ENCODE measurements at places on chromosomes 13 and 19.

DNA sequence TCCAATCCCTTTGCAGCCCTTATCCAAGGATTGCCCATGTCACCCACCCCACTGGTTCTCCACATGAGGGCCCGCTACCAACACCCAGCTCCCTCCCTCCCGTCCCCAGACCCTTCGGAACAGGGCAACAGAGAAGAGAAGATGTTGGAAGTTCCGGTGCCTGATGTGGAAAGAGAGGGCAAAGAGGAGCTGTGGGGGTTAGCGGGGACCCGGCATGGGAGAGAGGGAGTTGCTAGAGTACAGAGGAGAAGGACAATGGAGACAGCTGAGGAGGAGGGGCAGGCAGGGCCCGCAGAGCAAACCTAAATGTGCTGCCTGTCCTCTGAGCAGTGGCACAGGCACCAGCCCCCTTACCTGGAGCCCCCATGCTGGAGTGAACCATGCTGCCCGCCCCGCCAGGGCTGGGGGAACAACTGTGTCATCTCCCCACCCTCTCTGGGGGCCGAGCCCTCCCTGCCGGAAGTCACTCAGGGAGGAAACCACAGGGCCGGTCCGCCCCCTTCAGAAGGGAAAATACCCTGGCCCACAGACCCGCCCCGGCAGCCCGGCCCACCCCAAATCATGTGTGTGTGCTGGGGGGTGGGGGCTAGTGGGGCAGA is at the start of gene POU2F2:
Gene POU2F2, minus strand, starts transcription at position 417 of the 599 bp plus-strand sequence. Its CDS starts 35 bp downstream, at position 382.
- DNase-seq: peak; percentile 87

DNA sequence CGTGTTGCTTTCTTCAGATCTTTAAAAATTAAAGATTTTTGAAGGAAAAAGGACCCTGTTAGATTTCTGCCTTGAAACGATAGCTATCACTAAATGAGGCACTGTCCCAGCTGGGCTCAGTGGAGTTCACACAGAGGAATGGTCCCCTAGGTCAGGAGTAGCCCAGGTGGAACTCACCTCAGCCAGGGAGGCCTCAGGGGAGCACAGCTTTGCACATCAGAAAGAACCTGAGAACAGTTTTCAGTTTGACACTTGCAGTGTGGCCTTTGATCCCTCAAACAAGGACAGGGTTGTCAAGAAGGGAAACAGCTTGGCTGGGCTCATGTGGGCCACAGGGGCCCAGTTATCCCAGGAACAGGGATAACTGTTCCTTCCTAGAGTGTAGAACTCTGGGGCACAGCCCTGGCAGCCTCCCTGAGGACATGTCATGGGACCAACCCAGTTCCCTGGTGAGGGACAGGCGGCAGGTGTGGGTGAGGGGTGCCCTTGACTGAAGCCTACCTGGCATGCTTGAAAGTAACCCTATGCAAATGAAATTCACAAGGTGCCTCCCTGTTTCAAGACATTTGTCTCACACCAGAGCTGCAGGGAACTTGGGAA is 59.4 kb downstream of the CHST8 start:
- no peak for DNase-seq

- no peak for DNase-seq
Observed at GRCh38 chr13:75790198-75790970, 154.3 kb downstream of the LMO7 start.

GRCh38 chr13:66689628-66690027 is 540.5 kb downstream of the PCDH9 start:
- no peak for DNase-seq

GRCh38 chr19:2764945-2765344 is 18.1 kb downstream of the SGTA start:
- DNase-seq: no peak

DNA sequence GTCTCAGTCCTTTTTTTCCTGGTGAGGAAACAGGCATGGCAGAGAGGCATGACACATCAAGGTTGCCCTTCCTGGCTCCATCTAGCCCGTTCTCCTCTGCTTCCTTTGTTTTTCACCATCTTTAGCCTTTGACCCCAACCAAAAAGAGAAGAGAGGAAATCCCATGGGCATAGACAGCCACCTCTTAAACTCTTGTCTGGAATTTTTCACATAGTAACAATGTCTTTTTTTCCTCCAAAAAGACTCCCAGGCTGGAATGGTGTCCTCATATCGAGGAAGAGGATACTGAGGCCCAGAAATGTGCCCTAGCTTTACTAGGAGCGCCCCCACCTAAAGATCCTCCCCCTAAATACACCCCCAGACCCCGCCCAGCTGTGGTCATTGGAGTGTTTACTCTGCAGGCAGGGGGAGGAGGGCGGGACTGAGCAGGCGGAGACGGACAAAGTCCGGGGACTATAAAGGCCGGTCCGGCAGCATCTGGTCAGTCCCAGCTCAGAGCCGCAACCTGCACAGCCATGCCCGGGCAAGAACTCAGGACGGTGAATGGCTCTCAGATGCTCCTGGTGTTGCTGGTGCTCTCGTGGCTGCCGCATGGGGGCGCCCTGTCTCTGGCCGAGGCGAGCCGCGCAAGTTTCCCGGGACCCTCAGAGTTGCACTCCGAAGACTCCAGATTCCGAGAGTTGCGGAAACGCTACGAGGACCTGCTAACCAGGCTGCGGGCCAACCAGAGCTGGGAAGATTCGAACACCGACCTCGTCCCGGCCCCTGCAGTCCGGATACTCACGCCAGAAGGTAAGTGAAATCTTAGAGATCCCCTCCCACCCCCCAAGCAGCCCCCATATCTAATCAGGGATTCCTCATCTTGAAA is at the start of gene GDF15:
Gene GDF15, plus strand, starts transcription at position 484 of the 868 bp plus-strand sequence. Its CDS starts 32 bp downstream, at position 516.
- no peak for DNase-seq

GRCh38 chr19:49217382-49217781 is 59.8 kb downstream of the TRPM4 start:
- no peak for DNase-seq

- no peak for DNase-seq
Observed at GRCh38 chr13:98765996-98766519, 13.6 kb upstream of the SLC15A1 start.

DNA sequence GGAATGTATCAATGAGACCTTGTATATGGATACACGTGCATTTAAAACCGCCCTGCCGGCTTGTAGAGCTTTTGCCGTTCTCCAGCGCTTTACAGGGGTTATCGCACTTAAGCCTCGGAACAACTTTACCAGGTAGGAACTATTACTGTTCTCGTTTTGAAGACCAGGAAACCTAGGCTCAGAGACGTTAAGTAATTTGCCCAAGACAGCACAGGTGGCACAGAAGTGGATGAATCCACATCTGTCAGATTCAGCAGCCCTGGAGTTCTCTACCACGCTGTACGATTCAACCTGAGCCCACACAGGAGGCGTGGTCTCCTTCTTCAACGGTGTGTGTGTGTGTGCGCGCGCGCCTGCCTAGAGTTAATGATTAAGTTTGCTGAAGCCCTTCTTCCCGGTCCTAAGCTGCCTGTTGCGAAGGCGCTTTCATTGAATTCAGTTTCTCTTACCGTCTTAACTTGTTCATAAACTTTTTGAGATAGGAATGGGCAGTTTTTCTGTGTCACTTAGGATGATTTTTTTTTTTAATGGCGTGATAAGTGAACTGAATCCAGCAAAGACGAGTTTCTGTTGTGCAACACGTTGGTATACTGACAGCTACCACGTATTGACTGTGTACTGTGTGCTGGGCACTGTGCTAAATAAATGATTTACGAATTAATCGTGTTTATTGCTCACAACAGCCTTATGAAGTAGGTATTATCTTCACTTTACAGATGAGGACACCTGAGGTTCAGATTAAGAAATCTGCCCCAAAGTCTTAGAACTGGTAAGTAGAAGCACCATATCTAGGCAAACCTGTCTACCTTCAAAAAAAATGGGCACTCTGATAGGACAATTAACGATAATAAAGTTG is 67.4 kb downstream of the KCNRG start:
- DNase-seq: peak; percentile 72

DNA sequence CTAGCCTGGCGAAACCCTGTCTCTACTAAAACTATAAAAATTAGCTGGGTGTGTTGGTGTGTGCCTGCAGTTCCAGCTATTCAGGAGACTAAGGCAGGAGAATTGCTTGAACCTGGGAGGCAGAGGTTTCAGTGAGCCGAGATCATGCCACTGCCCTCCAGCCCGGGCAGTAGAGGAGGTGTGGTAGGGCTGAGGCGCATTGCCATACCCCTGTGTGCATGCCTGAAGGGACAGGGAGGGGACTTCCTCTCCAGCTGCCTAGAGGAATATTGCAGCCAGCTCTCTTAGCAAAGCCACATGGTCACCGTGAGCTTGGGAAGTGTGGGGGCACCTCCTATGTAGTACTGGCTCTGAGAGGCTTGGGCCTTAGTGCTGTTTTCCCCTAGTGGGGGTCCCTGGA is 29.2 kb upstream of the PEPD start:
- DNase-seq: no peak

DNA sequence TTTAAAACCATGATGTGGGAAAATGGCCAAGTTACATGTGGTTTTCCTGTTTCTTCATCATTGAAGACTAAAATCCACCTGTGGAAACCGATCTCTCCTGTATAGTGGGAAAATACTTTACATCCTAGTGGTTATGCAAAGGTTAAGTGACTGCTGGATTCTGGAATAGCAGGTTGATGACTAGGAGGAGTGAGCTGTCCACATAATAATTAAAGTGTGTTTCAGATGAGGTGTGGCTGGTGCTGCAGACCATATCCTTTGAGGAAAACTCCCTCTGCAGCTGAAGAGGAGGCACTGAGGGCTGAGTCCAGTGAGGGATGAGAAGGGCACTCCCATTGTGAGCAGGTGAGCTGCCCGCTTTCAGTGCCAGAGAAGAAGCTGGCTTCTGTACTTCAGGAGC is 43.2 kb downstream of the DCLK1 start:
- DNase-seq: no peak

- no peak for DNase-seq
Observed at GRCh38 chr13:111319521-111319920, 921 bp upstream of the TEX29 start.

- DNase-seq: no peak
Observed at GRCh38 chr13:97077341-97077740, 83.1 kb upstream of the OXGR1 start.

GRCh38 chr13:106153041-106153440 is 382.4 kb downstream of the EFNB2 start:
- no peak for DNase-seq

- no peak for DNase-seq
Observed at GRCh38 chr19:51568456-51568855, 2.6 kb upstream of the ZNF175 start.

DNA sequence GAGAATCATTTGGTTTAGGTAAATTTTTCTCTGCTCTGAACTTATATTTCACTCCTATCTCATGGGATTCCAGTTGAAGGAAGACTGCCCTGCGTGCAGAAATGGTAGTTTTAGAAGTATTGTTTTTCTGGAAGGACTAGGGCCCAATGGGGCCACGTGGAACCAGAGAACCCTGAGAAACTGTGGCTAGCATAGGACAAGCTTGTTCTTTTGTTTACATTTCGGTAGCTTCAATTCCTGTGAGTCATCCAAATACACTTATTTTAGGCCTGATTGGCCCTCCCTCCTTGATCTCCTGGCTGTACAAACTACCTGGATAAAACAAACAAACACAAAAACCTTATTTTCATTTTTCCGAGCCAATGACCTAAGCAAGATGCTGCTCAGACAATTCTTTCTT is 124.0 kb downstream of the ITGBL1 start:
- no peak for DNase-seq

- no peak for DNase-seq
Observed at GRCh38 chr13:42876270-42876714, 94.9 kb downstream of the FAM216B start.

DNA sequence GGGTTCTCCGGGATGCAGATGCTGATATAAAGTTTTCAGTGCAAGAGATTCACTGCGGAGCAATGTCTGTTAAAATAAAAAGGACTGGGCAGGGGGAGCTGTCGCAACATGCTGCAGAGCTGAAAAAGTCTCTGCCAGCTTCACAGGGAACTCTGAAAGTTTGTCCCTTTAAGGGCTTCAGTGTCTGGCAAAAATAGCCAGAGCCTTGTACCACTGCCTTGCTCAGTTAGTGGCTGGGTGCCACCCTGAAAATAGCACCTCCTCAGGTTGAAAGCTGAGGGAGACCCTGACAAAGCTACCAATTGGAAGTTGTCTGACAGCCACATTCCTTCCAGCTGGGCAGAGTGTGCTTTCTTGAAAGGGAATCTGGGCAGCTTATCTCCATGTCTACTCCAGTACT is 3.0 kb upstream of the NDFIP2 start:
- no peak for DNase-seq

GRCh38 chr19:48551437-48552302 is at the start of gene SULT2B1:
Gene SULT2B1, plus strand, starts transcription at chr19:48552172. Its CDS starts 81 bp downstream, at chr19:48552253.
- no peak for DNase-seq

DNA sequence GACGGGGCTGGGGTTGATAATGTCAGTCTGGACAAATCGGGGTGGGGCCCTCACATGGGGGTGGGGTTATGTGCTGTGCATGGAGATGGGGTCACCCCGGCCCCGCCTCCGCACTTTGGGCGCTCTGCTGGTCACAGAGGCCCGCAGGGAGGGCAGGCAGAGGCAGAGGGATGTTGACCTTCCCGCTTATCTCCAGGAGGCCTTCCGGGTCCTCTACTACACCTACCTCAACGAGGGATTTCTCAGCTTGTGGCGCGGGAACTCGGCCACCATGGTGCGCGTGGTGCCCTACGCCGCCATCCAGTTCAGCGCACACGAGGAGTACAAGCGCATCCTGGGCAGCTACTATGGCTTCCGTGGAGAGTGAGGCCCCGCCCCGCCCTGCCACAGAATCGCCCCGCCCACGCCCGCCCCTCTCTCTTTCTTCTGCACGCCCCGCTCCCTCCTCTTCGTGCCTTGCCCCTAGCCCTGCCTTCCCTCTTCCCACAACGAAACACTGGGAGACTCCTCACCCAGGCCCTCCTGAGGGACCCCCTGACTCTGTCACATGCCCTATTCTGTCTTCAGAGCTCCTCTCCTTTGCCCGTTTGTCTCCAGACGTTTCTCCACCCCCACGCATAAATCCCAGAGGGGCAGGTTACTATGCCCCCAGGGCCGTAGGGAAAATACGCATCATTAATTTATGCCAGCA is 32.8 kb downstream of the TMEM161A start:
- no peak for DNase-seq

GRCh38 chr13:34842466-34842865 is 99.6 kb upstream of the NBEA start:
- no peak for DNase-seq

GRCh38 chr19:3984908-3985642 is at the start of gene EEF2:
Gene EEF2, minus strand, starts transcription at chr19:3985463. Its CDS starts 83 bp downstream, at chr19:3985380.
- peak; percentile 86 for DNase-seq

- no peak for DNase-seq
Observed at GRCh38 chr19:9757544-9758501, 10.7 kb downstream of the ZNF846 start.

GRCh38 chr19:33296488-33296971 is 5.8 kb downstream of the CEBPA start:
- DNase-seq: no peak

- no peak for DNase-seq
Observed at GRCh38 chr19:6035026-6035425, 57.1 kb upstream of the RANBP3 start.

DNA sequence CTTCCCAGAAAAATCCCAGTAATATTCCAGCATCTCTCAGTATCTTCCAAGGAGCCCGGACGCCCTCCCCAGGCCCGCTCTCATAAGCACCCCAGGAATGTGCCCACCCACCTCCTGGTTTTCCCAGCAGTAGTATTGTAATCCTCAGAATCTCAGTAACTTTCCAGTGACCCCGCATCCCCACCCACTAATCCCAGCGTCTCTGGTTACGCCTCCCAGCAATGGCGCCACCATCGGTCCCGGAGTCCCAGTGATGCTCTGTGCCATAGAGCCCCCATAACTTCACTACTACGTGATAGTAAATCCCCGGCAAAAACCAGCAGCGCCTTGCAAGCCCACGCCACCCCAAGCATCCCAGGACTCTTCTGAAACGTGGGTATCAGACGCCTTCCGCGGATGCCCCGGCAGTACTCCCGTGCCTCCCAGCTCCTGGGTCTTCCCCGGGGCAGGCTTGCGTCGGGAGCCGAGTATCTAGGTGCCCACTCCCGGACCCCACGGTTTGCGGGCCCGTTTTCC is 928 bp upstream of the PNPLA6 start:
- DNase-seq: peak; percentile 17
